Diencephalon (tissue), 1 donor: ENCODE measurements at places on chromosomes 12 and 14. TPM values are rescaled to one million over a fixed set of nuclear protein-coding genes. Genes with fewer than 3 reads are reported as not detected.

Gene RFLNA
- total RNA-seq = 8.8 TPM

Gene TMTC1
- total RNA-seq = 42.4 TPM

Gene OR4K14
- not detected for total RNA-seq

Gene CCDC196
- total RNA-seq = not detected

Gene CNTN1
- total RNA-seq = 654 TPM

Gene PLXNC1
- 111 TPM for total RNA-seq

Gene CLEC6A
- total RNA-seq = not detected

Gene RASSF9
- total RNA-seq = 7.2 TPM

Gene SLC6A12
- total RNA-seq = 11.8 TPM

Gene DDN
- 15.0 TPM for total RNA-seq

Gene CCDC197
- total RNA-seq = not detected

Gene HOXC6
- total RNA-seq = not detected

Gene SALL2
- 30.4 TPM for total RNA-seq

Gene LTBR
- 4.4 TPM for total RNA-seq

Gene P3H3
- 15.0 TPM for total RNA-seq

Gene NKX2-1
- total RNA-seq = 21.5 TPM

Gene ERH
- total RNA-seq = 121 TPM

Gene ARHGAP9
- total RNA-seq = 2.1 TPM

Gene RND1
- 26.1 TPM for total RNA-seq

Gene DNAH10
- total RNA-seq = 5.3 TPM

Gene TDRD9
- 4.4 TPM for total RNA-seq

Gene PFDN5
- 522 TPM for total RNA-seq

Gene GNG2
- 424 TPM for total RNA-seq

Gene PDE3A
- total RNA-seq = 15.5 TPM

Gene GYS2
- not detected for total RNA-seq

Gene PRH1
- 63.4 TPM for total RNA-seq

Gene SLC38A4
- 2.1 TPM for total RNA-seq

Gene STAB2
- under 0.01 TPM for total RNA-seq

Gene LTBP2
- total RNA-seq = 1.2 TPM

Gene LMNTD1
- 4.6 TPM for total RNA-seq

Gene STAC3
- 1.4 TPM for total RNA-seq

Gene MIP
- total RNA-seq = not detected

Gene GPR84
- 0.23 TPM for total RNA-seq

Gene DGKA
- total RNA-seq = 12.9 TPM

Gene GPRC5D
- not detected for total RNA-seq
